ENCODE measurements at places on chromosomes 2 and 18. TPM values are rescaled to one million over a fixed set of nuclear protein-coding genes. Genes with fewer than 3 reads are reported as not detected.

DNA sequence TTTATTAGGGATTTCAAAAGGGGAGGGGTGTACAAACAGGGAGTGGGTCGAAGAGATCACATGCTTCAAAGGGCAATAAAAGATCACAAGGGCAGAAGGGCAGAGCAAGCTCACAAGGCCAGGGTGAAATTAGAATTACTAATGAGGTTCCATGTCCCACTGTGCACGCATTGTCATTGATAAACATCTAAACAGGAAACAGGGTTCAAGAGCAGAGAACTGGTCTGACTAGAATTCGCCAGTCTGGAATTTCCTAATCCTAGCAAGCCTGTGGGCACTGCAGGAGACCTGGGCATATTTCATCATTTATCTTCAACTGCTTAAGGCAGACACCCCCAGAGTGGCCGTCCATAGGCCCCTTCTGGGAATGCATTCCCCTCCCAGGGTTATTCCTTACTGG, 408.2 kb downstream of the ZNF804A start:
- DNase-seq: no peak

The GALNT5 gene
- not detected for total RNA-seq

The FRZB gene
- 0.49 TPM for total RNA-seq

- DNase-seq: no peak
These were observed 60.9 kb upstream of the KLF7 start for GRCh38 chr2:207226671-207227061.
